ENCODE measurements at places on chromosomes 11 and 22.

GRCh38 chr22:28329186-28330073 lies 350.2 kb downstream of the TTC28 start:
- DNase-seq, result no peak

DNA sequence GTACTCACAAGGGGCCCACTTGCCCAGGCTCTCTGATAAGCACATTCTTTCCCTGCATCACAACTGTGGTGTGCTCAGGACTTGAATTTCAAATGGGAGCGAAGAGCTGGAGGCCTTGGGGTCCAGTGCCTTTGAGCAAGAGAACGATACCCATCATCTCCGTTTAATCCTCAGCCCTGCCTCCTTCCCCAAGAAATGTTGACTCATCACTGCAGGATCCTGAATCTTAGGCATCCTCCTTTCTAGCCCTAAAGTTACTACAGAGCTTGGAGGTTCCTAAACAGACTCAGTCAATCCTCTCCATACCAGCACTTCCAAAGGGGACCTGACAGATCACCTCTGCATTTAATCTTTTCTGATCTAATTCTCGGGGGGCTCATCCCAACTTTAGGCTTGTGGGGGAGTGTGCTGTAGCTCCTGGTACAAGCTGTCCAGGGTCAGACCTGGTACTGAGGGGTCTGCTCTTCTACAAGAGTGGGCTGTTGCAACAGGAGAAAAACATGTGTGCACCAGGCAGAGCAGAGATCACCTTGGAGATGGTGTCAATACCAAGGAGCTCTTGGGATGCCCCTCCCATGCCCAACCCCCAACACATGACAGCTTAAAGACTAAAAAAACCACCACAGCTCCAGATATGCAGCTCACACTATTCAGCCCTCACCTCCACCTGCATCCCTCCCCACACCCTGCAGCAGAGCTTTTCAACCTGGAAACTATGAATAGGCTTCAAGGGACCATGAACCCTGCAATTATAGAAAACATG lies 3.9 kb upstream of the PRG2 start:
- DNase-seq, result no peak

DNA sequence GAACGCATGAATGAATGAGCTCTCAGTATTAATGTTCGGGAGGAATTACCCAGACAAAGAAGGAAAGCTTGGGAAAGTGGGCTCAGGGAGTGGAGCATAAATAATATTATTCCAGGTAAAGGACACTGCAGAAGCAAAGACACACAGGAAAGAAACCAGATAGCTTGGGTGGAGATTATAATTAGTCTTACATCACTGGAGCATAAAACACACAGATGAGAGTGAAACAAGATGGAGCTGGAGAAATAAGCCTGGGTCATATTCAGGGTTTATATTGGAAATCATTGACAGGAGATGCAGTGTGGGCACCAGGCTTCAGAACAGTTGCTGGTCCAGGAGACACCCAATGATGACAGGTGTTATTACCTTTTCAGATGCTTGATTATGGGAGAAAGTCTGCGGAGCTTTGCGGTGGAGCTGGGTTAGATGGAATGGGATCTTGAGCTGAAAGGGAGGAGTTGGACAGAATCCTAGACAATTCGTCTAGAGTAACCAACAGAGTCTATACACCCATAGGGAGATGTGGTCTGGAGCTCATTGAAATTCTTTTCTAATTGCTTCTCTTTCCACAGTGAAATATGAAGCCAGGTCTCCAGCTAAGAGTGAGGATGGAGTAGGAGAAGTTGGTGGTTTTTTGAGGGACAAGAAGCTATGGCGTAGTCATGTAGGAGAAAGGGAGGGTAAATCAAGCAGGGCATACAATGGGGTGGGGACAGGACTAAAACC lies 227.2 kb downstream of the FAM76B start:
- no peak for DNase-seq

DNA sequence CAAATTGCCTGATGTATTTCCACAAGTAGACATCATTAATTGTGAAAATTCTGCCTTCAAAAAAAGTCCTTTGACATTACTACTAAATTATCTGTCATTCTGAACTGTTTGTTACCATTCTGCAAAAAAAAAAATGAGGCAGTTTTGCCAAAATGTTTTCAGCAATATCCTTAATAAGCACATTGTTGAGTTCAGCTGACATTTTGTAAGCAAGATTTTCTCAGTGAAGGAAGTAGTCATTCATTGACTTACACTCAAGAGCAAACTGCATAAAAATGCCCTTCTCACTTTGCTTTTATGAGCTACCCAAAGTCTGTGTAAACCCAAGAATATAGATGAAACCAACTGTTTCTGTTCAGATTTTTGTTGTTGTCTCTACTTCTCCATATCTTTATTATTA lies 125.9 kb downstream of the UVRAG start:
- DNase-seq, result no peak

GRCh38 chr11:132632641-132633124 lies 899.6 kb downstream of the OPCML start:
- DNase-seq, result no peak

DNA sequence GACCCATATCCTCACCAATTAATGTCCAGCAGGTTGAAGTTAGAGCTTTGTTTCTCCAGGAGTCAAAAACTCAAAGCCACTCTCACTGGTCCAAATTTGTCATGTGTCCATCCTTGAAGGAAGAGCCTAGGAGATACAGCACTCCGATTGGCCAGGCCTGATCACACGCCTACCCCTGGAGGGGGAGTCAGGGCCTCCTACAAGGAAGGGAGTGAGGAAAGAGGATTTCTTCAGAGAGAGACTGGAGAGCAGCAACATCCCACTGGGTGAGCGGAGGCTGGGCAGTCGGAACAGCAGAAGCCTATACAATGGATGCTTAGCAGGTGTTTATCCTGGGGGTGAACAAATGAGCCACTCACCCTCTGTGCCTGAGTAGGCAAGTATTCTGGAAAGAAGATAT lies 113.9 kb downstream of the TRIM29 start:
- peak; percentile 31 for DNase-seq

DNA sequence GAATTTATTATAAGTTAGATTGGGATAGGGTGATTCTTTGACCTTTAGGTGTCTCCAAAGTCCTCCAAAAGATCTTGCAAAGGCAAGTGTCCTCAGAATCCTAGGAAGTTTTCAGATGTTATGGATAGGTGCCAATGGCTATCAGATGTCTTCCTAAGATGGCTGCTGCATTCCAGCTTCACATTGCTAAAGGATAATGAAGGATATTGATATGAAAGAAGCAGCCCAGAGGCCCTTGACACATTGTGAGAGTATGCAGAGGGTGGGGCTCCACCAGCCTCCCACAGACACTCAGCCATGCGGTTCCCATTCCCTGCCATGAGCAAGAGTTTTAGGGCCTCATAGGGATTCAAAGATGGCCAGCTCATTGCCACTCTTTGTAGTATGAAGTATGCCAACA lies 22.3 kb upstream of the GLYATL2 start:
- DNase-seq, result no peak

DNA sequence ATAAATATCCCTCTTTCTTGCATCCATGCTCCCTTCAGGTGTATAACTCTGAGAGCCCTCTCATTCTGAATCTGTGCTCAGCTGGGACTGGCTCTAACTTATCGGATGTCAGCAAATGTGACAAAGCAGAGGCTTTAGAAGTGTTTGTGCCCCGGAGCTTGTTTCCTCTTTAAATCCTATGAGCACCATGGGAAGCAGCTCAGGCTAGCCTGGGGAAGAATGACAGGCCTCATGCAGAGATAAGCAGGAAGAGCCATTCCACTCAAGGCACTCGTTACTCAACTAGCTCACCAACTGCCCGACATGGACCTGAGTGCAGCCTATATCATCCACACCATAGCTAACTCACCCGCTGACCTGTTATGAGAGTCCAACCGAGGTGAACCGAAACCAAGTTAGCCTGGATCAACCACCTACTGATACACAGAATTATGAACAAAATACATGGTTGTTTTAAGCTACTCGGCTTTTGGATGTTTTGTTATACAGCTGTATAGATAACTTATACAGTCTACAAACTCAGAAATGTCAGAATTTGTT lies 990.7 kb downstream of the NTM start:
- DNase-seq, result no peak

- no peak for DNase-seq
Measured at GRCh38 chr22:29780220-29780619, 13.1 kb downstream of the UQCR10 start.

- DNase-seq, result no peak
Measured at GRCh38 chr11:62458212-62459002, 39.6 kb downstream of the SCGB1A1 start.

- DNase-seq, result no peak
Measured at GRCh38 chr11:46681814-46682213, 18.6 kb downstream of the ARHGAP1 start.

DNA sequence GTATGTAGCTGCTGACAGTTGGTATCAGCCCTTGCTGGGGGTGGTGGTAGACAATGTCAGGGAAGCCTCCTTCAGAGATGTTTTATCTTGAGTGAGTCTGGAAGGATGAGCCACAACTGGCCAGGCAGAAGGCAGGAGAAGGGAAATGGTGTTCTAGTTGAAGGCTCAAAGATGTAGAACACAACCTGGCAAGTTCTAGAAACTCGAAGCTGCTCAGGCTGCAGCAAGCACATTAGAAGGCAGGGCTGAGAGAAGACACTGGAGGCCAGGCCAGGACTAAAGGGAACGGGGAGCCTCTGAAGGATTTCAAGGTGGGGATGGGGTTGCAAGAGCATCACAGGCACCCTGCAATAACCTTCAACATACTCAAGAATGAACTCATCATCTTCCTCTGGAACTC lies 40.4 kb downstream of the USP35 start:
- DNase-seq, result no peak

- no peak for DNase-seq
Measured at GRCh38 chr11:86116386-86116726, 47.5 kb upstream of the PICALM start.

DNA sequence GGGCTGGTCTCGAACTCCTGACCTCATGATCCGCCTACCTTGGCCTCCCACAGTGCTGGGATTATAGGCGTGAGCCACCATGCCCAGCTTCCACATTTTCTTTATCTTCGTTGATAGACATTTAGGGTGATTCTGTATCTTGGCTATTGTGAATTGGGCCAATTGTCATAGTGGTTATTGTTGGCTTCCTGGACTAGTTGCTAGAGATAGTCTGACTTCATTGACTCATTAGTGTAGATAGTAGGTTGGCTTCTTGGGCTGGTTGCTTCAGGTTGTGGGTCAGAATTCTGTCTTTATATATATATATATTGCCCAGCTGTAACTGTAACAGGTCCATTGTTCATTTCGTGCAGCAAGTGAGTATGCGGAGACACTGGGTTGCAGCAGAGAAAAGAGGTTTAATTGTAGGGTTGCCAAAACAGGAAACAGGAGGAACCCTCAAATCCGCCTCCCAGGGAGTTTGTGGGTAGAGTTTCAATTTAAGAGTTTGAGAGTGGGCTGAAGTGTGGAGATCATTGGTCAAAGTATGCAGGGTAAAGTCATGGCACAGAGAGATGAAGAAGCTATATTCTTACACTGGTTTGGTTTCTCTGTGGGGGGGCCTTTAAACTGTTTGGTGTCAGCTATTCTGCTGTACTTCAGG lies 22.0 kb downstream of the ATG13 start:
- no peak for DNase-seq

GRCh38 chr11:28619846-28620540 lies 511.8 kb downstream of the METTL15 start:
- DNase-seq, result no peak

- DNase-seq, result peak; percentile 5
Measured at GRCh38 chr11:33988586-33989370, 62.8 kb upstream of the CAPRIN1 start.

- DNase-seq, result peak; percentile 1
Measured at GRCh38 chr22:27317096-27317495, 484.5 kb downstream of the MN1 start.

DNA sequence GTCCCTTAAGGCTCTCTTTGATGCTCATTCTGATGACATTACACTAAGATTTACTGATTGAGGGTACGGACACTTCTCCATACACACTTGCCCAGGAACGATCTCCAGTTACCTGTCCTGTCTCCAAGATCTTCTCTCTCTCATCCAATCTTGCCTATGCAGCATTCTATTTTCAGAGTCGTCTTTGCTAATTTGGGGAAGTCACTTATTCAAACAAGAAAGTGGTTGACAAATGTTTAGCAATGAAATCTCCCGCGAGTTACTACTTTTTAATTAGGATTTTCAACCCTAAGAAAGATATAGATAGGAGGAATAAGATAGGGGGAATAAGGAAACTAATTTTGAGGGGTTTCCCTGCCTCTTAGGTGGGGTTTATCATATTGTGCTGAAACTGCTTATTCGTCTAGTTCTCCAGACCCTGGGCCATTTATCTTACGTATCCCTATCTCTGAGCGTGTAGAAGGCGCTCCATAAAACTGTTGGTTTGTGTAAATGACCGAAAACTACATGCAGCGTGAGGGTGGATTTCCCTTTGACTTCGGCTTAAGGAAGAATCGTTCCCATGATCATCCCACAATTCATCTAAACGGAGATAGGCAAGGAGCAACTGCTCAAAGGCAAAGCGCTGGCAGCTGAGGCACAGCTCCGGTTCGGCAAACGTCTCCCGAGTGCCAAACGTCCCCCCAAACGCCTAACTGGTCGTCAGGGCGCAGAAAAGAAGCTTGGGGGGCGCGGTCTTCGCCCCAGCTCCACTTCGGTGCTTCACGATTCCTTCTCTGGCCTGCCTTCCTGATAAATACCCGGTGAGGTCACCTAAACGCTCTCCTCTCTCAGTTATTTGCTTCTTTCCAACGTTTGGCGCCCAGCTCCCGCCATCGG lies 804 bp downstream of the APIP start:
- peak; percentile 59 for DNase-seq

GRCh38 chr11:123505546-123506299 lies 75.7 kb downstream of the GRAMD1B start:
- peak; percentile 96 for DNase-seq

GRCh38 chr11:69915151-69915500 lies 95.9 kb upstream of the FGF3 start:
- no peak for DNase-seq

DNA sequence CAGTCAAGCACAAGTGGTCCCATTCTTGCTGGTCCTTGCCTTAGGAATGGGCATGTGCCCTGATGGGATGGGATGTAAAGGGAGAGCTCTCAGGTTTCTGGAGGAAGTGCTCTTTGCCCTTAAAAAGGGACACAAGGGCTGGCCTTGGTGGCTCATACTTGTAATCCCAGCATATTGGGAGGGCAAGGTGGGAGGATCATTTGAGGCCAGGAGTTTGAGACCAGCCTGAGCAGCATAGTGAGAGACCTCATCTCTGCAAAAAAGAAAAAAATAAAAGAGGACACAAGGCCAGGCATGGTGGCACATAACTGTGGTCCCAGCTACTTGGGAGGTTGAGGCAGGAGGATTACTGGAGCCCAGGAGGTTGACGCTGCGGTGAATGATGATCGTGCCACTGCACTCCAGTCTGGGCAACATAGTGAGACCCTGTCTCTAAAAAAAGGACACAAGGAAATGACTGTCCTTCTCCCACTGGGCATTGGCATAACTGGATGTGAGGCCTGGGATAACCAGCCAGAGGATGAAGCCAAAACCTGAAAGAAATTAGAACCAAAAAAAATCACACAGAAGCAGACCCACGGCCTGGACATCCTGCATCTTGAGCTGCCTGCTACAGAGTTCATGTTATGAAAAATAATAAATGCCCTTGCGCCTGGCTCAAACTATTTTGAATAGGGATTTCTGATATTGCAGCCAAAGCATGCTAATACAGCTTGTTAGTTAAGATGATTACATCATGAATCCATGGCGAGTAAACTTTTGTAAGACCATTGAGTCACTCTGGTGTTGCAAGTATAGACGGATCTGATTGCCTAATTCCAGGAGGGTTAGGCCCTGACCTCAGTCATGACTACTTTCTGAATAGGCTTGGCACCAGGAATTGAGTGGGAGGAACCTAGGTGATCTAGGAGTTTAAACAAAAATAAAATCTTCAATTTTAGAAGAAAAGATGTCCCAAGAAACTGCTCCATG lies 12.9 kb upstream of the CRKL start:
- no peak for DNase-seq

Measured in NCI-H82 (cell line).